ENCODE measurements at places on chromosomes 6 and 20.

GRCh38 chr6:131070061-131070460 lies 7.0 kb upstream of the EPB41L2 start:
- no peak for DNase-seq

- no peak for DNase-seq
Observed at GRCh38 chr6:3664625-3665041, 86.9 kb downstream of the PXDC1 start.

DNA sequence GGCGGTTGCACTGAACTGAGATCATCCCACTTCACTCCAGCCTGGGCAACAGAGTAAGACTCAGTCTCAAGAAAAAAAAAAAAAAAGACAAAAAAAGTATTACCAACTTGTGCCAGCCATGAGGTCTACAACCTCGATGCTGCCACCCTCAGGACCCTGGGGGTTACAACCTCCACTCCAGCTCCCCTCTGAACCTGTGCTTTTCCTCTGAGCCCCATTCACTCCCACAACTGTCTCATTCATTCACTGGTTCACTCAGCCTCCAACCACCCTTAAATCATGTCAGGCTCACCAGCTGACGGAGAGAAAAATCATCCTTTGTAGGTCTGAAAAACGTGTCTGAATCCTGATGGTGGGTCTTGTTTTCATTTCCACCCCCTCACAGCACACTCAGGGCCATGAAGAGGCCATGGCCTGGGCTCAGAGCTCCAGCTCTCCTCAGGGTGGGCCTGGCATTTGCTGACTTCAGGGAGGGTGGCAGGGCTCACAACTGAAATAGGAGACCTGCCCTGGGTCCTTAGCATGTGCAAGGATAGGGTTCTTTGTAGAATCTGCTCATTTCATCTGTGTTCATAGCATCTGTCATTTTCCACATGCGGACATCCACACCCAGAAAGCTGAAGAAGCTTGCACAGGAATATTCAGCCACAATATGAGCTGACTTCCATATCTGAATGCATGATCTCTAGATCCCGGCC lies 1.9 kb upstream of the ULBP1 start:
- peak; percentile 33 for DNase-seq

GRCh38 chr20:24950836-24951525 lies 1.9 kb downstream of the CST7 start:
- no peak for DNase-seq

GRCh38 chr20:13533946-13534345 lies 104.8 kb downstream of the TASP1 start:
- no peak for DNase-seq

DNA sequence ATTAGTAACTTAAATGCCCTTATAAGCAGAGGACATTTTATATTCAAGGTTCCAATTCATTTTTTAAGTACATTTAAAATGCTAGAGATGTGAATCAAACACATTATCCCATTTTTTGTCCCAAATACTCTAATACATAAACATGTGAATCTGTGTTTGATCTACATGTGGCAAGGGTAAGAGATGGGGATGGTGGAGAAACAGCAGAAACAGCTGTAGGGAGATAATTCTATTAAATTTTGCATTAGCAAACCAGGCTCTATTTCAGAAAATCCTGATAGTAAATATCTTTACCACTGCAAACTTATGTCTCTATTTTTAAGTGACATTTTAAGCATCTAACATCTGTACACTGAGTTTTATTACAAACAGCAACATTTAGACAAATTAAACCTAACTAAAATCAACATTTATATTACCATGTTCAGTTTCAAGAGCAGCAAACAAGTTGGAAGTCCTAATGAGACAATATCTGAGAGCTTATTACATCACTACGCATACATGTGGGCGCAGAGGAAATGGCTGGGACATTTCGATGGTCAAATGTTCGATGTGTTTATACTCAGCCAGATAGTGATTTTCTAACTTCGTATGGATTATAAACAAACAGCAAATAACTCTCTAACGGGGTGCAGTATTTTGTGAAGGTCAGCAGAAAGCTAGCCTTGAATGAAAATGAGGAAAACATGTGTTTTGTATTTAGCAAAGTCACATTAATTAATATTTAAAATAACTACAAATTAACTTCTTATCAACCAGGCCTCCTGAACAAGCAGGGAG lies 165.1 kb downstream of the GJA1 start:
- DNase-seq, result no peak

DNA sequence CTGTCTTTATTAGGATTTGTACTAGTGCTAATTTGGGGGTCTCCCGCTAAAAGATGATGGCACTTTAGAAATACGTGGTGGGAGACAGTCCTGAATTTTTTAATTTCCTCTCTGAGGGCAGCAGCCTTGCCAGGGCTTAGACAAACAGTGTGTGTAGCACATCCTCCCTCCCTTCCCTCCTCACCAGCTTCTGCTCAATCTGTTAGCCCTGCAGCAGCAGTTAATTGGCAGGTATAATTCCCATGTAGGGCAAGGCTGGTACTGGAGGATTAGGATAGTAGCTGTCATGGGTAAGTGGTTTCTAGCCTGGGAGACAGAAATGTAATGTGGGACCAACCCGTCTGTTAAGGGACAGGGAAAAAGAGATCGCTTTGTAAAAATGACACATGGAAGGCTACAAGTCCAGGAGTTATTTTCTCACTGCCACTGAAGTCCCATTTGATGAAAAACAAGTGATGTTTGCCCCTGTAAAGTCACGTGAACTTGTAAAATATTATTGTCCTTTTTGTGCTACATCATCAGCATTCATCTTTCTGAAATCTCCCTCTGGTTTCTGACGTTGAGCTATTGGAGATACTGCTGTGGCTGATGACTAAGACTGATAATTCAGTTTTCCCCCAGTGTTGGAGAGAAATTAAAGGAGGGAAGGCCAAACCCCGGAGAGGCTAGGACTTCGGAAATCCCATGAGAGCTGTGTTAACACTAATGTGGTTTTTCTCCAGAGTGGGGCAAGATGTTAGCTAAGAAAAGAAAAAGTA lies 40.6 kb downstream of the CTNNBL1 start:
- DNase-seq, result no peak

GRCh38 chr20:40813708-40814630 lies 124.9 kb upstream of the MAFB start:
- no peak for DNase-seq

GRCh38 chr6:16305788-16306187 lies 67.4 kb downstream of the GMPR start:
- no peak for DNase-seq

DNA sequence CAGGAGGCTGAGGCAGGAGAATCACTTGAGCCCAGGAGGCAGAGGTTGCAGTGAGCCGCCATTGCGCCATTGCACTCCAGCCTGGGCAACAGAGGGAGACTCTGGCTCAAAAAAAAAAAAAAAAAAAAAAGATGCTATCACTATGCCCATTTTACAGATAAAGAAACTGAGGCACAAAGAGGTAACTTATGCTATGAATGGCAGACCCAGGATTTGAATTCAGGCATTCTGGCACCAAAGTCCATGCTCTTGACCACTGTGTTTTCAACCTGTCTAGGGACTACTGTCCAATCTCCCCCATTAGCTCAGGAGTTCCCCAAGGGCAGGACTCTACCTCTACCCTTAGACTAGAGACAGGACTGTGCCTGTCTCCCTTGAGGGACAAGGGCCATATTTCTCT lies 9.1 kb upstream of the MDFI start:
- no peak for DNase-seq

DNA sequence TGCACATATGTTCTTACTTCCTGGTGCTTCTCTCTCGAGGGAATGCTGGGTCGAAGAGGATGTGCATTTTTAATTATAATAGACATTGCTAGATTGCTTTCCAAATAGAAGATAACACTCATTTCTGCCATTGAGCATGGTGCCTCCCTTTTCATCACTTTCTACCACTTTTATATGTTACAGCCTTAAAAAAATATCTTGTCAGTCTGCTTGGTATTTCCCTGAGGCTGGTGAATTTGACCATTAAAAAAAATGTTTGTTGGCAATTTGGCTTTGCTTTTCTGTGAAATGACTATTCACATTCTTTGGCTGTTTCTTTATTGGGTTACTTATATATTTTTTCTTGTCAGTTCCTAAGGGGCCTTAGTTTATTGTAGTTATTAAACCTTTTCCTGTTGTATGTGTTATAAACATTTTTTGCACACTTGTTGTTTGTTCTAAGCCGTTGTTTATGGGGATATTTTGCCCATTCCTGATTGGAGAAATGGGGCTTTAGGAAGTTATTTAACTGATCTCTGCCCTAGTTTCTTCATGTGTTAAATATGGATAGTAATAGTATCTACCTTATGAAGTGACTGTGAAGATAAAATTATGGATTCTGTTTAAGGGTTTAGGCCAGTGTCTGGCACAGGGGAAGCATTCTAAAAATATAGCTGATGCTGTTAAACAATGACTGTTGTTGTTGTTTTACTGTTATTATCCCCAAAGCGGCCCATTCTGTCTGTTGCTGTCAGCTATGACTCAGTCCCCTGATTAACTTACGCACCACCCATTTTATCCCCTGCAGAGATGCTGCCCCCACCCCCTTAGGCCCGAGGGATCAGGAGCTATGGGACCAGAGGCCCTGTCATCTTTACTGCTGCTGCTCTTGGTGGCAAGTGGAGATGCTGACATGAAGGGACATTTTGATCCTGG lies 3.8 kb downstream of the DDR1 start:
- DNase-seq, result no peak

GRCh38 chr6:33297406-33297955 lies 1.3 kb downstream of the RGL2 start:
- DNase-seq, result no peak

DNA sequence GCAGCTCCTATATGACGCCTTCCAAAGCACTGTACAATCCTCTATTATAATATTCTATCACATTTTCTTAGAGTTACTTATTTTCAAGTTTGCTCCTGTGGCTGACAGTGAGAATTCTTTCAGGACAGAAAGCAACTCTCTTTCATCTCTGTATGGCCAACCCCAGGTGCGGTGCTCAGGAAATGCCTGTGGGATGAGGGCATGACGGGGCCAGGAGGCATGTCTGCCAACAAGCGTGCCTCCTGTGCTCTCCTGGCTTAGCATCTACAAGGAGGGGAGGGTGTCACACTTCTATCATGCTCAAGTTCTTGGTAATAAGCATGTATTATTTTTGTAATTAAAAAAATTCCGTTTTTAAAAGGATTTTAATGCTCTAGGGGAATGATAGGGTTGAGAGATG lies 11.4 kb downstream of the MRPL14 start:
- no peak for DNase-seq

- DNase-seq, result no peak
Observed at GRCh38 chr20:47358672-47359529, 2.4 kb upstream of the ZMYND8 start.

- DNase-seq, result no peak
Observed at GRCh38 chr6:70376628-70377027, 36.7 kb upstream of the FAM135A start.

DNA sequence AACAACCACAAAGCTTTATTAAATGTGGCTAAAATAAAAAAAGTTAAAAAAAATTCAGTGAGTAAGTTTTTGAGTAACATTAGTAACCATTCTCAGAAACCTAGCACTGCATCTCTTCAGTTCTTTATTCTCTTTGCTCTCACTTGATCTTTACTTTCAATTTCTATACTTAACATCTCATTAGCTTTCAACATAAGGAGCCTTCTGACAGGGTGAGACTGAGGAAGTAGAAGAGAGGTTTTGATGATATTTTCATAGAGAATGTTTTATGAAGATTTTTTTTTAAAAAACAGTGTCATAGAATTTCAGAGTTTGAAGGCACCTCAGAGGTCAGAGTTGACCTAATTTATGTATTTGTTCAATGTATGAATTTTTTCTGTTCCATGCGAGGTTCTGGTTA lies 60.8 kb downstream of the FAM83B start:
- DNase-seq, result no peak

DNA sequence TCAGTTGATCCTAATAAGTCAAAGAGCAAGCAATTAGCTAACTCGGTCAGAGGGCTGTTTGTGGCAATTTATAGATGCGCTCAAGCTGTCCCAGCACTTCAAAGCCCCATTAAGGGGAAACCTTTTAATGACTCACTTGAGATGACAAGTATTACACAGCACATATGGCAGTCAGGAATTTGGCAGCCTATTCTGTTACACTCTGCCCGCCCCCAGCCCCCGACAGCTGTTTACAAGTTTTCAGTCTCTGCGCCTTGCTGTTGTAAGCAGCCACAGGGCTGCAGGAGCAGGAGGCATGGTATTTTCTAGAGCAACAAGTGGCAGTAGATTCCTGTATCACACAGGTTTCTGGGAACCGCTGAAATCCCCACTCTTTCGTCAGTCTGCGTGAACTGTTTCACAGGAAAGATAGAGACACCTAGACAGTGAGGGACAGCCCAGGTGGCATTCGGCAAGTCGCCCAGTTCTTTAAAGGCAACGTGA lies 263.0 kb downstream of the FOXC1 start:
- no peak for DNase-seq

DNA sequence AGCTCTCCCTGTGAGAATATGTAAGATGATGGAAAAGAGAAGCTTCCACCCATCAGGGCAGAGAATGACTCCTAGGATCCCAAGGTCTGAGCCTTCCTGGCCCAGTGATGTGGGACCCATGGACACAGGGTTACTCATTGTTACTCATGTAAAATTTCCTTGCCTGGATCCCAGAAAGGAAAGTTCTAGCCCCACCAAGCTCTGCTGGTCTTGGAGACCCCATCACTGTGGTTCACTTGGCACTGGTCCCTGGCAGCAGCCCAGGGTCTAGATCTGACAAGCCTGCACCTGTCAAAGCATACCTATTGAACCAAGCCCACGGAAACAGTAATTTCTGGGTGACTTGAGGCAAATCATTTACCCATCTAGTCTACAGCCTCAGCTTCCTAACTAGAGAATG lies 22.1 kb downstream of the MDGA1 start:
- DNase-seq, result no peak

- no peak for DNase-seq
Observed at GRCh38 chr20:4230651-4231050, 215.3 kb upstream of the RNF24 start.

DNA sequence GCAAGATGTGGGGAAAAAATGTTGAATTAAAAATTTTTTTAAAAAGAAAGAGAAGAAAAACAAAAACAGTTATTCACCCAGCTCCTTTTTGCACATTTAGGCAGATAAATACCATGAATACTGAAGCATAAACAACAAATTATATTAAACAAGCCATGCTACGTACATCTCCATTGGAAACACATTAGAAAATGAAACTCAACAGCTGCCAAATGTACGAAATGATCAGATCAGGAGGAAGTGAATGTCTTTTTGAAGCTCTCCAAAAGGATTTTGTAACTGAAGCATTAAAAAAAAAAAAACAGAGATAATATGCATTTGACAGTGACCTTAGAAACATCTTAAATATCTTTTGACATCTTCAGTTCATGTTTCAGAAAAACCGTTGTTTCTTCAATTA lies 56.7 kb downstream of the CD83 start:
- DNase-seq, result no peak

Measured in activated T-cell treated with anti-CD3 and anti-CD28 coated beads for 1 hour (primary cell).